ENCODE measurements at places on chromosomes 6 and 20. TPM values are rescaled to one million over a fixed set of nuclear protein-coding genes. Genes with fewer than 3 reads are reported as not detected.

Gene TPD52L1
- not detected for total RNA-seq

Gene NKAIN4
- 183 TPM for total RNA-seq

Gene KIAA0408
- total RNA-seq = 110 TPM

Gene LBP
- total RNA-seq = not detected

Gene TNNC2
- total RNA-seq = 0.64 TPM

Gene CGA
- total RNA-seq = not detected

Gene RIPOR3
- total RNA-seq = not detected

Gene GSTA2
- total RNA-seq = not detected

Gene IRAK1BP1
- 13.8 TPM for total RNA-seq

DNA sequence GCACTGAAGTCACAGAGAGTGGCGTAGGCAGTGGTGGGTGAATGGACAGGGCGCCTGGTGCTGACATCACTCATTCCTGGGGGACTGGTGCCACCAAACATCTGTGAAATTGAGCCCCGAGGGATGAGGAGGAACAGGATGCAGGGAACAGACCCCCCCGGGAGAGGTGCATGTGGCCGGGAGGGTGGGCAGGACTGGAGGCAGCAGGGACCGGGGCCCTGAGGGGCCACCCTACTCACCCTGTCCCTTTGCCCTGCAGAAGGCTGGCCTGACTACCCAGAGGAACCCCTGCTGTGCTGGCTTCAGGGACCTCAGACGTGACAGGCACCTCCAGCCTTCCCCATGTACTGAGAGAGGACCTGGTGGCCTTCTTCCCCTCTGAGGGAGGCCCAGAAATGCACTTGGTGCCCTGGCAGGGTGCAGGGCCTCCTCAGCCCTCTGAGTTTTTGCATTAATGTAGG lies 25.1 kb downstream of the SYNDIG1 start:
- H3K36me3 ChIP-seq = no peaks in the 10 kb centered on the region
- DNase-seq = no peak
- no peak overlapping the region for H3K27ac ChIP-seq
- peaks cover 8% of the 10 kb centered on the region for H3K27me3 ChIP-seq
- no peak overlapping the region for H3K4me3 ChIP-seq

DNA sequence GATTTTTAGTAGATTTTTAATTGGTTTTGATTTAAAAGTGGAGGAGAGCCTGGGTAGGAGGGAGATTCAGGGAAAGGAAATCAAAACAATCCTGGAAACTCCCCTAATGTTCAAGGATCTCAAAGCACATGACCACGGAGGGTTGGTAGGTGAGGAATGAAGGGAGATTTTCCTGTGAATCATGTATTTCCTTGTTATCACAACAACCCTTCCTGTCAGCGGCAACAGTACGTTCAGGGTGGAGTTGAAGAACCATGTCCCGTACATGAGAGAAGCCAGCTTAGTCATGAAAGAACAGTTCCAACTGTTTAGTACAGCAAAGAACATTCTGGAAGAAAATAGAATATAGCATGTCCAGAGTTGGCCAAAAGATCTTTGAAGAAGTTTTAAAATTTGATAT lies 79.4 kb upstream of the SCAF8 start:
- no peaks in the 10 kb centered on the region for H3K27me3 ChIP-seq
- no peak for DNase-seq

DNA sequence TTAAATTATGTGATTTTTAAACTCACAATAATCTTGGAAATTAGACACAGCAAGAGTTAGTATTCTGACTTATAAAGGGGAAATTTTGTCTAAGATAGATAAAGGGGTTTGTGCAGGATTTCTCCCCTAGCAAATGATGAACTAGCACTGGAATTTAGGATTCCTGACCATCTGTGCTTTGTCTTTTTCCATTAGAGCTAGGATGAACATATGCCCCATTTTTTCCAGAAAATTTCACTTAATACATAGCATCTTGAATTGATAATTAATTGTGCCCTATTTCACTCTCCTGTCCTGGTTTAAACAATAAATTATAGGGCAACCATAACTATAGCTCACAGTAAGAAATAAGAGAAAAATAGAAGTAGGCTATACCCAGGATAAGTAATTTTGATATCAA lies 601.0 kb downstream of the GRIK2 start:
- H3K4me1 ChIP-seq = peaks cover 2% of the 10 kb centered on the region
- no peaks in the 10 kb centered on the region for H3K27me3 ChIP-seq
- no peak overlapping the region for H3K4me3 ChIP-seq
- DNase-seq = no peak
- H3K36me3 ChIP-seq = no peaks in the 10 kb centered on the region
- H3K27ac ChIP-seq = no peak overlapping the region

GRCh38 chr6:153131037-153131981 lies at the start of gene RGS17:
Gene RGS17 (minus strand): TSS chr6:153131282. CDS start chr6:153044018, 87,264 bp downstream.
- DNase-seq = peak; percentile 79
- peak within 1 kb of the TSS; percentile 96 for H3K27ac ChIP-seq
- peaks cover 14% of the 10 kb centered on the region for H3K4me1 ChIP-seq
- peaks cover 5% of the 10 kb centered on the region for H3K36me3 ChIP-seq
- peak within 1 kb of the TSS; percentile 98 for H3K4me3 ChIP-seq

DNA sequence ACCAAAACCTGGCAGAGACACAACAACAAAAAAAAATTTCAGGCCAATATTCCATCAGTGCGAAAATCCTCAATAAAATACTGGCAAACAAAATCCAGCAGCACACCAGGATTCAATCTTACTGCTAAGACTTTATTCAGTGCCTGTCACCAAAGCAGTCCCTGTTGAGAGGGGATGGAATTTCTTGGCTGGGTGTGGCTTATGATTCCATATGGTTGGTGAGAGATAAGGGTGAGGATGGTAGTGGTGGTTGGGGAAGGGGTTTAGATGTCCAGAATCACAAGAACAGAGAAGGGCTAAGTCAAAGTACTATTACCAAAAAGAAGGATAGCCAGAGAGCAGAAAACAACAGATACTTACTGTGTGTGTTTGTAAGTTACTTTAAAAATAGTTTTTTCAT lies 152.8 kb upstream of the SLC35B3 start:
- H3K36me3 ChIP-seq = no peaks in the 10 kb centered on the region
- no peak overlapping the region for H3K27ac ChIP-seq
- H3K4me3 ChIP-seq = no peak overlapping the region
- no peak for DNase-seq

DNA sequence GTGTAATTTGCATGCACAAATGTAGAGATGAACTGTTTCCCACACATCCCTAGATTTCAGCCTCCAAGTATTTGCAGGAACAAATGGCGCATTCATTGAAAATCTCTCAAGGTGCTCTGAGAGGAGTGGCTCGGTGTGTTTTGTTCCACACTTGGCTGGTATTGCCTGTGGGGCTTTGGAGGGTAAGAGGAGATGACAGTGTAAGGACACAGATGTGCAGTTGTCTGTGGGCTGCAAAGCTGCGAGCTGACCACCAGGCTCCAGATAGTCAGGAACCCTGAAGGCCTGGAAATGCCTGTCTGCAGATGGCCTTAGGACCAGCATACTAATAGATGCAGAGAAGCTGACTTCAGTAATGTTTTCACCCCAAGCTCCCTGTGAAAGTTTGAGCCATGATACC lies 57.7 kb upstream of the PBOV1 start:
- H3K4me3 ChIP-seq = no peak overlapping the region
- H3K27me3 ChIP-seq = no peaks in the 10 kb centered on the region
- H3K36me3 ChIP-seq = no peaks in the 10 kb centered on the region

DNA sequence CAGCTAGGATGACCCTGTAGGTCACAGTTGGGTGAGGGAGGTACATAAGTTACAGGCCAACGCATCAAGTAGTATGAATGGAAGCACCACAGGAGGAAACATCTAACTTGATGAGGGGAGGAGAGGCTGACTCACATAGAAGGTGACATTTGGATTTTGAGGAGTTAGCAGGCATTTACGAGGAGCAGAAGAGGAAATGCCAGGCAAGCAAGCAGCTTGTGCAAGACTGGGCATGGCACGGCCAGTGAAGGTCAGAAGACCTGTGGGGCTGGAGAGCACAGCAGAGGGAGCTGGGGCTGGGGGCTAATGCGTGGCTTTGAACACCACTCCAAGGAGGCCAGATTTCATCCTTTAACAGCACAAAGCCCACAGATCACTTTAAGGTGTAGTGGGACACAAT lies 37.8 kb downstream of the MUC22 start:
- H3K4me1 ChIP-seq = peaks cover 8% of the 10 kb centered on the region
- no peaks in the 10 kb centered on the region for H3K36me3 ChIP-seq
- H3K27me3 ChIP-seq = peaks cover 10% of the 10 kb centered on the region

- H3K36me3 ChIP-seq = no peaks in the 10 kb centered on the region
- H3K4me3 ChIP-seq = no peak overlapping the region
- peaks cover 4% of the 10 kb centered on the region for H3K27me3 ChIP-seq
- no peak overlapping the region for H3K27ac ChIP-seq
Measured at GRCh38 chr20:37896932-37897548, 5.9 kb upstream of the VSTM2L start.

DNA sequence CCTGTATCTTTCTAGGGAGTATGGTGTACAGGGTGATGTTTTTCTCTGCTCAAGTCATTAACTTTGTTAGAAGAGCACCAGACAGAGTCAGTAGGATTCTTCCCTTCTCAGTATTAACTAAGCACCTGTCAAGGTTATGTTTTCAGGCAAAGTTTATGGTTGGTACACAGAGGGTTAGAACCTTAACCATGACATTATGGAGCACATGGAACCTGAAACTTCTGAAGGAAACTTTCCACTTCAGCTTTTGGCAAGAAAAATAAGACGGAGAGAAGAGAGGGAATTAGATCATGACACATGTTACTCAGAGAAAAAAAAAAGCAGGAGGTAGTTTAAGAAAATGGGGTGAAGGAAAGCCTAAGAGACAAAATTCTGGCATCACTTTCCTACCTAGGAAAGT lies 112.9 kb upstream of the PDE7B start:
- no peak for DNase-seq
- H3K27ac ChIP-seq = no peak overlapping the region

GRCh38 chr6:22631091-22631490 lies 61.7 kb downstream of the HDGFL1 start:
- DNase-seq = no peak
- no peaks in the 10 kb centered on the region for H3K27me3 ChIP-seq
- H3K27ac ChIP-seq = no peak overlapping the region

DNA sequence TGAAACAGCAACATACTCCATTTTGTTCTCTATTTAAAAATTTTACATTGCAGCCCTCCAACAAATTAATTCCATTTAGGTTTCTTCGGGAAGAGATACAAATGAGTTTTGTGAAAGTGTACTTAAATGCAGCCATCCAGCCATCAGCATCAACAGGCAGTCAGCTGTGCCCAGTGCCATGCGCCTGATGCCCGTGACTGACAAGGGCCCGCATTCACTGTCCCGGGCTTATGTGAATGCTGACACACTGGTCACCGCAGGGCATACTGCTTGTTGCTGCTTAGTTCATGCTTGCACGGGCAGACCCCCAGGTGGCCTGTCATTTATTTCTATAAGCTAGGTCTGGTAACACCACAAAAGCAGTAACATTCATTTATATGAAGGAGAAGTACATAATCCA lies 224.9 kb upstream of the QKI start:
- H3K27me3 ChIP-seq = peaks cover 10% of the 10 kb centered on the region
- H3K36me3 ChIP-seq = no peaks in the 10 kb centered on the region
- H3K4me1 ChIP-seq = peaks cover 22% of the 10 kb centered on the region
- H3K4me3 ChIP-seq = no peak overlapping the region

- no peak overlapping the region for H3K27ac ChIP-seq
- peaks cover 7% of the 10 kb centered on the region for H3K36me3 ChIP-seq
- H3K4me1 ChIP-seq = peaks cover 14% of the 10 kb centered on the region
- no peak for DNase-seq
Measured at GRCh38 chr20:33239418-33239817, 3.6 kb downstream of the BPIFA1 start.

DNA sequence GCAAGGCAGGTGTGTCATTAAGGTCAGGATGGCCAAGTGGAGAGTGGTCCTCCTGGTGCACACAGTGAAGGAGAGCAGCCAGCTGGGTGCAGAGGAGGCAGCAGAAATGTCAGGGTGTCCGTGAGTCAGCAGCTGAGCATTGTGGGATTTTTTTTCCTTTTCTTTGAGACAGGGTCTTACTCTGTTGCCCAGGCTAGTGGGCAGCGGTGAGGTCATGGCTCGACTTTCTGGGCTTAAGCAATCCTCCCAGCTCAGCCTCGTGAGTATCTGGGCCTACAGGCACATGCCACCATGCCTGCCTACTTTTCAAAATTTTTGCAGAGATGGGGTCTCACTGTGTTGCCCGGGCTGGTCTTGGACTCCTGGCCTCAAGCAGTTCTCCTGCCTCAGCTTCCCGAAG lies 16.0 kb downstream of the ARID1B start:
- peaks cover 68% of the 10 kb centered on the region for H3K4me1 ChIP-seq
- no peak overlapping the region for H3K27ac ChIP-seq
- H3K27me3 ChIP-seq = peaks cover 2% of the 10 kb centered on the region
- H3K36me3 ChIP-seq = no peaks in the 10 kb centered on the region

DNA sequence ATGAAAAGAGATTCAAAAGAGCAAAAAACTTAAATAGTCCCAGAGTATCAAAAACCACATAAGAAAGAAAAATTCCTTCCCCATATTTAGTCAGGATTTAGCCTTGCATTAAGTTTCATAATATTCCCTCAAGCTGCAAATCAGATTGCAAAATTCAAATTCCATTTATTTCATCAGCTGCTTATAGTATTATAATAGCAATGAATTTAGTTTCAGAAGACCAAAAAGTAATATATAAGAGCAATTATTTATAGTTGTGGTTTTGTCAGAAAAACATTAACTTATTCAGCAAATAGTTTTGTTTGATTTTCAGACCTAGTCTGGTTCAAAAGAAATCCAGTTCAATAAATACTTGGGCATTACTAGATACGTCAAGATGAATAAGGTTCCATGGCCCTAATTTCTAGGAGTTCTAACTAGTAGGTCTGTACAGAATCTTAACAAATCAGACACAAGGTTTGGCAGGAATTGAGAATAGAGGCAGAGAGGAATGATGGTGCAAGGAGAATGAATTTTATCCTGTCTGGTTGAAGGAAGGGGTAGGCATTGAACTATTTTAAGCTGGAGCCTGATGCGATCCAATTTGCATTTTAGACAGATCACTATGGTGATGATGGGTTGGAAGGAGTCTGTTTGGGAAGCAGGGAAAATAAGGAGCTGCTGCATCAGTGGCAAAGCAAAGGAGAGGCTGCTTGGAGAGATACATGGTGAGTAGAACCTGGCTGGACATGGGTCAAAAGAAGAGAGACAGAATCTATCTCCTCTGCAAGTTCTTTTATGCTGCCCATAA lies 163.9 kb upstream of the STXBP5 start:
- peaks cover 12% of the 10 kb centered on the region for H3K36me3 ChIP-seq
- H3K27ac ChIP-seq = no peak overlapping the region
- H3K4me3 ChIP-seq = no peak overlapping the region
- DNase-seq = no peak
- no peaks in the 10 kb centered on the region for H3K4me1 ChIP-seq

DNA sequence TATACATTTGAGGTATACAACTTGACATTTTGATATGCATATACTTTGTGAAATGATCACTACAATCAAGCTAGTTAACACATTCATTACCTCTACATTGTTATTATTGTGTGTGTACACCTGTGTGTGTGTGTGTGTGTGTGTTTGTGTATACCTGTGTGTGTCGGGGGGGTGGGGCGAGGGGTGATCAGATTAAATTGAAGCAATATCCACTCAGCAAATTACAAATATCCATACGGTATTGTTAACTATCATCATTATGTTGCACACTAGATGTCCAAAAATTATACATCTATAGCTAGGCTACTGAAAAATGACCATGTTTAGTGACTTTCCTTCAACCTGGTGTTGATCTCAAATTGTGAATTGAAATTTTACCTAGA lies 1.8 kb downstream of the RHAG start:
- no peaks in the 10 kb centered on the region for H3K4me1 ChIP-seq
- H3K36me3 ChIP-seq = no peaks in the 10 kb centered on the region
- no peak overlapping the region for H3K4me3 ChIP-seq
- no peak for DNase-seq
